ENCODE measurements at places on chromosomes 7 and 10.

- no peak for DNase-seq
Measured at GRCh38 chr7:91569728-91570457, 305.7 kb downstream of the FZD1 start.

- DNase-seq, result no peak
Measured at GRCh38 chr10:25384618-25385017, 209.8 kb downstream of the GPR158 start.

DNA sequence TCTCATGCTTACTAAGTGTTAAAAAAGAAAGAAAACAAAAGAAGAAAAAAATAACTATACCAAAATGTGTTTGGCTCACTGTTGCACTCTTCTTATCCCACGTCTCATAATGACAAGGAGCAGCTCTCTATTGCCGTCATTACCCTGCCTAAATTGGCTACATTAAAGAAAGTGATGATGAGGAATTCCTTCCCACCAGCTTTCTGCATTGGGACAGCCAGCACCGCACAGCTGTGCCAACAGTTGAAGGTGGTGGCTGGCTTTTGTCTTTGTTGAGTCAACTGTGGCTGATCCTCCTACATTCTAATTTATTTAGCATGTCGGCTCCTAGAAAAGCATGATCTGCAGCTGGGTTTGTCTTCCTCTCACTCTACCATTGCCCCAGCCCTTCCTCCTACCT lies 751.8 kb downstream of the KCNMA1 start:
- no peak for DNase-seq

DNA sequence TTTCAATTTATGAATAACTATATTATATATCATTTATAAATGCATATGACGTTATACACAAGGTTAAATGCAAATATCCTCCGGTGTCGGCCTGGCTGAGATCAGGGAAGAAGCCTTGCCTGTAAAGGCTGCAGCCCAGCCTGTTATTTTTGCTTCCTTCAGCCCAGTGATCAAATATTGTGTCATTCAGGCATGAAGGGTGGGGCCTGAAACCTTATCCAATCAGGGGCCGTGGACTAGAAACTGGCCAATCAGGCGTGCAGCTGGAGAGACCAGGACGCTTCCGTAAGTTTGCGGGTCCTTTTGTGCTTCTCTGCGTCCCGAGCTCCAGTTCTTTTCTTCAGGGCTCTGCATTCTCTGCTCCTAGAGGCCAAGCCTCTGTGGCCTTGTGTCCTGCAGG lies at the start of gene ZNF722:
Gene ZNF722, plus strand, starts transcription at position 301 of the 400 bp plus-strand sequence. CDS start 113 bp downstream, outside the sequence.
- DNase-seq, result no peak

GRCh38 chr7:107471292-107472070 lies 1.6 kb downstream of the GPR22 start:
- DNase-seq, result no peak

DNA sequence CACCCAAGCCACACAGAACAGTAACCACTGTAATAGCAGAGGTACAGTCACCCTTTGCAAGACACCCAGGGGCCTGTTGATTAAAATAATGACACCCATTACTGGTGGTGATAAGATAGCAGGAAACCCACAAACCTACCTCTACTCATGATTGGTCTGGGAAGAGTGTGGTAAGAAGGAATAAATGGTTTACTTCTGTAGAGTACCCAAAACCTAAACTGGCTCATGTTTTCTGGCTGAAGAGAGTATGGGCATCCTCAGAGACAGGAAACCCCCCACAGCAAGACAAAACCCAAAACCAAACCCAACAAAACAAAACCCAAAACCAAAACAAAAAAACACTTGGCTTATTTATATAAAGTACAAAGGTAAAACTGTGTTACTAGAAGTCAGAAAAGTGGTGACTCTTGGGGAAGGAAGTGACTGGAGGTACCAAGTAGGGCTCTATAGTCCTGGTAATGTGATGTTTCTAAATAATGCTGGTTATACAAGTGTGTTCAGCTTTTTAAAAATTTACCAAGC lies 15.5 kb upstream of the DNAJB12 start:
- no peak for DNase-seq

- no peak for DNase-seq
Measured at GRCh38 chr7:2971914-2972834, 71.5 kb downstream of the CARD11 start.

DNA sequence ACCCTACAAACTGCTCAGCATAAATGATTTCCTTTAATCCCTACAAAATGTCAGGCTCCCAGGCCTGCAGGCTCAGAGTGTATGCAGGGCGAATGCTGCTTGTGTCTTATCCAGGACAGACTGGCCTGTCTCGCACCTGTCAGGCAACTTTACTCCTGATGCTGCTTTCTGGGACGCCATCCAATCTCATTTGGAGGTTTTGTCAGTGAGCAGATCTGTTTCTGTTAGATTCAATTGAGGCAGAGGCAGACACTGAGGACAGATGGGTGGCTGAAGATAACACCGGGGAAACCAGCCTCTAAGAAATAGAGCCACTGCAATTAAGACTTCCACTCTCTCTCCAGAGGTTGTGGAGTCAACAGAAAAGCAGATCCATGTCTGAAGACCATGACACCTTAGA lies 115.6 kb downstream of the DPP6 start:
- peak; percentile 22 for DNase-seq

DNA sequence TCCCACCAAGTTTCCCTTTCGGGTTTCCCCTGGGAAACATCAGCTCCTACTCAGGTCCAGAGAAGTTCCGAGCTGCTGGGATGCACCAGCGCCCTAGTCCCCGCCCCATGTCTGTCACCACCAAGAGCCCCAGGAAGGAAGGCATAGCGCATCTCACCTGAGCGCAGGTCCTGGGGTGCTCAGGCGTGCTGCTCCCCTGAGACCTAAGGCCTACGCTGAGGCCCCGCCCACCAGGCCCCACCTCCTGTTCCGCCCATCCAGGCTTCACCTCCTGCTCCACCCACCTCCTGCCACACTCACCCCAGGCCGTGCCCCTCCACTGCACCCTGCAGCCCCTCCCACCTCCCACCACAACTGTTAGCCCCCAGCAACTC lies 1.2 kb upstream of the TFR2 start:
- no peak for DNase-seq

DNA sequence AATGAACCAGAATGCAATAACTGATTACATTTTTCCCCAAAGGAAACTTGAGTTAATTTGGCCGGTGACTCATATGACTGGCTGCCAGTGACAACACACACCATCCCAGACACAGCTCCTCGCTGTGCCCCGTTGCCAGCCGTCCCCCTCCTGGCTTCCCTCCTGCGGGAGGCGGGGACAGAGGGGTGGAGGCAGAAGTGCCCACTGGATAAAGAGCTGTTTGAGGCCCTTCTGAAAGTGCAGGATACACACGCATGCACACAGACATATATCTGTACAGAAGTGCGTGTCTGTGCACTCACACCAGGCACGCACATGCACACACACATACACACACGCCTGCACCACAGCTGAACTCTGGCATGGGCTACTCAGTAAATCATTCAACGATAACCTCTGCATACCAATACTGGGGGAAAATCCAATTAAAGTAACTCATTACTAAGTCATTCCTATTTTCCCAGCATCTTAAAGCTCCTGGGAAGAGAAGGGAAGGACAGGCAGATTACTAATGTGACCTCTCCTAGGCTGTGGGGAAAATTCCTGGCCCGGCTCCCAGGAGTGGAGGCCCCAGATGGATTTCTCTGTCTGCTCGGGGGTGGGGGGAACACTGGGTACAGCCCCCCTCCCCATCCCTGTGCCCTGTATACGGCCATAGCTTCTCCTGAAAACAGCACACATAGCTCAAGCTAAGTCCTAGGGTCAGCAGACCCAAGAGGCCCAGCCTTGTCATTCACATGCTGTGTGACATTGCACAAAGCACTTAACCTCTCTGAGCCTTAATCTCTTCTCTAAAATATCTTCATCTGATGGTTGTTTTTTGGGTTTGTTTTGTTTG lies 52.3 kb upstream of the MYL10 start:
- DNase-seq, result no peak

- no peak for DNase-seq
Measured at GRCh38 chr7:42981601-42982000, 49.4 kb downstream of the MRPL32 start.

DNA sequence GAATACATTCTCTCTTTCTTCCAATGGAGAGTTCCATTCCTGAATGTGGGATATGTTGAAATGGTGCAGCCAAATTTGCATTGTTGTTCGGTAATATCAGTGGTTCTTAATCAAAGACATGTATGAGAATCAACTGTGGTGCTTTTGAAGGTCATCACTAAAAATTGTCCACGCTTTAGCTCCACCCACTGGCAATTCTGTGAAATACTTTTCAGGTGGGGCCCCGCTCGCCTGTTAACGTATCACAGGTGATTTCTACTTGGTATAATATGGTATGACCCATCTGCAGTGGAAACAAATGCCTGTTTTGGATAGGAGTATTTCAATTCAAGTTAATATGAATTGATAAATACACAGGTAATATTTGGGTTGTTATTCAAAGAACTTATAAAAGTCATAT lies 178.4 kb downstream of the NSUN6 start:
- DNase-seq, result no peak

DNA sequence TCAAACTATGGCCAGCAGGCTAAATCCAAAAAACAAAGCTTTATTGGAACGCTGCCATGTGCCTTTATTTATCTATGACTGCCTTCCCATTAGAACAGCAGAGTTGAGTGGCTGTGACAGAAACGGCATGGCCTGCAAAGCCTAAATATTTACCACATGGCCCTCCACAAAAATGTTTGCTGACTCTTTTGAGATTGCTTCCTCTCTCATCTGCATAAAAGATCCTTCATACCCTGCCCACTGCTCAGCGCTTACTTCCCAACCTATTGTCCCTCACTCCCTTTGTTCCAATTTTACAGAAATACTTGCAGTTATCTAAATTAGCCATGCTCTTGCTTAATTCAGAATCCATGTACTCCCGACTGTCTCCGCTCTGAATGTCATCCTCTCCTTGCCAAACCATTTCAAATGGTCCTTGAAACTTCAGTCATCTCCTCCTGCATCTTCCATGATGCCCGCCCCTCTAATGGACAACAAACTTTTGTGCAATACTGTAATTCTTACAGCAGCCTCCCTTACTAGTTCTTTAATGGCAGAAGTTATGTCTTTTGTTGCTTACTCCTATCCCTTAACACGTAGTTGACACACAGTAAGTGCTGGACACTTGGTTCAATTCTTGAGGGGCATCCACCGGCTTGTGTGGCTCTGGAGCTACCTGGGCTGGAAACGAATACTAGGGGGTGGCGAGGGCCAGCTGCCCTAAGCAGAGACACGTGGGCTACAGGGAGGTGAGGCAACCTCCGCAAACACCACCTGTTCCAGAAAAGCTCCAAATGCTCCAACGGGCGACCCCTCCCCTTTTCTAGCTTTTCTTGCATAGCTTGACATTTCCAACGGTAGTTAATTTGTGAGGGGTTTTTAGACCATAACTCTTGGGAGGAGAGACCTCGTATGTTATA lies 832 bp downstream of the XRCC2 start:
- peak; percentile 52 for DNase-seq

All from NCI-H2107 (cell line).